ENCODE measurements at places on chromosomes 11 and 22. TPM values are rescaled to one million over a fixed set of nuclear protein-coding genes. Genes with fewer than 3 reads are reported as not detected.

DNA sequence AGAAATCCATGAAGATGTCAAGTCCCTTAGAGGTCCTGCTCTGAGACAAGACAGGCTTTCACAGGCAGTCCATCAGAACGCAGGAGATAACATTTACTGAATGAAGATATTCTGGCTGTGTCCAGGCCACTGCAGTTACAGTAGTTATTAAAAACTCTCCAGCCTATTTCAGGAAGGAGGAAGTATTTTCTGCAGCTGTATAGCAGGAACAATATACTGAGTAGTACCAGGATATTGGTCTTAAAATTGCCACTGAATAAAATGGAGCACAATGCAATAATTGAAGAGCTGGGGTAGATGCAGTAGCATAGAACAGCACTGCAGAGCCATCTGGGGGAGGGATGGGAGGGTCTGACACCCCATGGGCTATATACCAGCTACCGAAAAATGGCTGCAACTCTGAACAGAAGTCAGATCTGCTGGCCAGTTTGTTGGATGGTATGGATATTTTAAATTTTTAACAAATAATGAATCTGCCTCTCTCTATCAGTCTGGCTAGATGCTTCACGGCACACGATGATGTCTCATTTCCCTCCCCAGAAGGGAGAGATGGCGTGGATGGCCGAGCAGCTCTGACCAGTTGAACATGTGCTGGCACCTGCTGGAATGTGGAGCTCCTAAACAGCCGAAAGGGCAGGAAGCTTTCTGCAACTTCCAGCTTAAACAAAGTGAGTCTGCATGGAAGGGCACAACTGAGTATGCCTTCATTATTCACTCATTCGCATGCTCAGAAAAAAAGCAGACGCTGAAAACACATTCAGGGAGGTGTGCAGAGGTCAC, 342.1 kb upstream of the SYN3 start:
- no peak overlapping the region for H3K4me3 ChIP-seq
- no peak for DNase-seq
- no peak overlapping the region for H3K27ac ChIP-seq
- no peaks in the 10 kb centered on the region for H3K27me3 ChIP-seq
- no peaks in the 10 kb centered on the region for H3K4me1 ChIP-seq
- no peaks in the 10 kb centered on the region for H3K36me3 ChIP-seq

- H3K36me3 ChIP-seq: peaks cover 23% of the 10 kb centered on the region
- DNase-seq: no peak
- H3K27me3 ChIP-seq: no peaks in the 10 kb centered on the region
- H3K4me3 ChIP-seq: no peak overlapping the region
- H3K27ac ChIP-seq: no peak overlapping the region
Observed at GRCh38 chr11:75265851-75266531, 25.4 kb downstream of the TPBGL start.

DNA sequence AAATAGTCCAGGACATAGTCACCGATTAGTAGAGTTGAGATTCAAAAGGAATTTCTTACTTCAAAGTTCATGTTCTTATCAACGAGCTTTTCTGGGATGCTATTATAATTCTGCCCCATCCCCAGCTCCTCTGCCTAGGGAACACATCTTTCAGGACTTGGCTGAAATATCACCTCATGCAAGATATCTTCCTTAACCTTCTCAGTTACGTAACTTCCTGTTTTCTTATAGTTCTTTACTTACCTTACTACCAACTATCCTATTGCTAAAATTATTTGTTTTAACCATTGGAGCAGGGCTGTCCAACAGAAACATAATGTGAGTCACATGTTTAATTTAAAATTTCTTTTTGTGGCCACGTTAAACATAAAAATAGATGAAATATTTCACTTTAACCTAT, 2.3 kb downstream of the NARS2 start:
- peaks cover 46% of the 10 kb centered on the region for H3K36me3 ChIP-seq
- no peak overlapping the region for H3K27ac ChIP-seq
- H3K27me3 ChIP-seq: no peaks in the 10 kb centered on the region
- no peak for DNase-seq

DNA sequence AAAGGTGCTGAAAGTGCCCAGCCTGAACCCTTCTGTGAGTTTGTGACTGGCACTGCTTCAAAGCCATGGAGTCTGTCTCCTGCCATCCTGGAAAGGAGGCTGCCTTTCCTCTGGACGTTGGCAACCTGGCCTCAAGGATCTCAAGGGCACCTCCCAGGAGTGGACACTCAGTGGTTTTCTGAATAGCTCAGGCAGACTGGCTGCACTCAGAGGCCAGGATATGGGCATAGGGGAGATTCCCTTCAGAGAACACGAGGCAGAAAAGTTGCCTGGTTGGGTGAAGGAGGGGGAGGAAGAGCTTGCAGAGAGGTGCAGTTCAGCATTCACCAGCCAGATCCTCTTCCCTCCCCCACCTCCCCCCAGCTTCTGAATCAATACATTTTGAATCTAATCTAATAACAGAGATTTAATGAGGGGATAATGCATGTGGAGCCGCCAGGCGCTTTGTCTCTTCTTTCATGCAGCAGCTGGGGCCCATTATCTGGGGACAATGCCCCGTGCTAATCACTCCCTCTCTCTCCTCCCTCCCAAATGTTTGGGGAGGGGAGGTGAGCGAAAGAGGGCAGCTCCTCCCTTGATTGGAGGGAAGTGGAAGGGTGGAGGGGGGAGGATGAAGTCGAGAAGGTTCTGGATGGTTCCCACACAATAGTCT, 17.7 kb downstream of the HTR3A start:
- H3K4me1 ChIP-seq: no peaks in the 10 kb centered on the region
- no peak overlapping the region for H3K4me3 ChIP-seq
- no peak for DNase-seq
- H3K27me3 ChIP-seq: peaks cover 13% of the 10 kb centered on the region
- no peak overlapping the region for H3K27ac ChIP-seq
- no peaks in the 10 kb centered on the region for H3K36me3 ChIP-seq

DNA sequence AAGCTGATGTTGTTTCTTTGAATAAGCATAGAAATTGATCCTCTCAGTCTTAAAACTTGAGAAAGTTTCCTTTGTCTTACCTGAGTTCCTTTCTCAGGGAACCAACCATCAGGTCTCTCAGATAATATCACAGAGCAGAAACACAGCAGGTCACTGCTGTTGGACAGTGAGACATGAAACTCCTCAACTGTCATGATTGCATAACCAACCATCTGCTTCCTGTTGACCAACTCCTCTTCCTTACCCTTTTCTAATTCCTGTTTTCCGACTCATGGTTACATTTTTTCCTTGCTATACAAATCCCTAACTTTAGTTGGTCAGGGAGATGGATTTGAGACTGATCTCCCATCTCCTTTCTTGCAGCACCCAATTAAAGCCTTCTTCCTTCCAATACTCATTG, 845.3 kb downstream of the FAM181B start:
- no peak overlapping the region for H3K27ac ChIP-seq
- no peaks in the 10 kb centered on the region for H3K4me1 ChIP-seq
- DNase-seq: no peak
- no peaks in the 10 kb centered on the region for H3K36me3 ChIP-seq
- H3K4me3 ChIP-seq: no peak overlapping the region

GRCh38 chr11:15780837-15781236, 575.5 kb downstream of the SOX6 start:
- H3K27ac ChIP-seq: no peak overlapping the region
- 0 out of 2 replicates have a peak, but pooled peaks cover 4% of the 10 kb centered on the region for H3K27me3 ChIP-seq
- H3K4me1 ChIP-seq: no peaks in the 10 kb centered on the region
- H3K36me3 ChIP-seq: no peaks in the 10 kb centered on the region
- no peak overlapping the region for H3K4me3 ChIP-seq

- H3K4me1 ChIP-seq: no peaks in the 10 kb centered on the region
- H3K4me3 ChIP-seq: no peak overlapping the region
- DNase-seq: no peak
- no peaks in the 10 kb centered on the region for H3K27me3 ChIP-seq
- H3K27ac ChIP-seq: no peak overlapping the region
- H3K36me3 ChIP-seq: no peaks in the 10 kb centered on the region
Observed at GRCh38 chr11:110857892-110858546, 145.8 kb upstream of the ARHGAP20 start.

DNA sequence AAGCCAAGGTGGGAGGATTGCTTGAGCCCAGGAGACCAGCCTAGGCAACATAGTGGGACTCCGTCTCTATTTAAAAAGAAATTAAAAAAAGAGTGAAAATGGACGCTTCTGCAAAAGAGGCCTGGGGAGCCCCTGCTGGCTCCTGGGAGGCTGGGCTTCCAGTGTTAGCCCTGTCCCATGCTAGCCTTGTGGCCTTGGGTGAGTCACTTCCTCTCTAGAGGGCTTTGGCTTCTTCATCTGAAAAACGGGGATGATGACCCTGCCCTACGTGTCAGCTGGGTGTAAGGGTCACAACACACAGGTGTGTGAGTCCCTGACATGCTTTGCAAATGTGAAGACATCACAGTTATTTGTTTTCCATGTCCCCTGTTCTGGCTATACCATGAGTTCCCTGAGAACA, 32.8 kb downstream of the FAM227A start:
- no peaks in the 10 kb centered on the region for H3K27me3 ChIP-seq
- H3K36me3 ChIP-seq: no peaks in the 10 kb centered on the region
- H3K4me1 ChIP-seq: no peaks in the 10 kb centered on the region
- H3K27ac ChIP-seq: no peak overlapping the region
- H3K4me3 ChIP-seq: no peak overlapping the region

DNA sequence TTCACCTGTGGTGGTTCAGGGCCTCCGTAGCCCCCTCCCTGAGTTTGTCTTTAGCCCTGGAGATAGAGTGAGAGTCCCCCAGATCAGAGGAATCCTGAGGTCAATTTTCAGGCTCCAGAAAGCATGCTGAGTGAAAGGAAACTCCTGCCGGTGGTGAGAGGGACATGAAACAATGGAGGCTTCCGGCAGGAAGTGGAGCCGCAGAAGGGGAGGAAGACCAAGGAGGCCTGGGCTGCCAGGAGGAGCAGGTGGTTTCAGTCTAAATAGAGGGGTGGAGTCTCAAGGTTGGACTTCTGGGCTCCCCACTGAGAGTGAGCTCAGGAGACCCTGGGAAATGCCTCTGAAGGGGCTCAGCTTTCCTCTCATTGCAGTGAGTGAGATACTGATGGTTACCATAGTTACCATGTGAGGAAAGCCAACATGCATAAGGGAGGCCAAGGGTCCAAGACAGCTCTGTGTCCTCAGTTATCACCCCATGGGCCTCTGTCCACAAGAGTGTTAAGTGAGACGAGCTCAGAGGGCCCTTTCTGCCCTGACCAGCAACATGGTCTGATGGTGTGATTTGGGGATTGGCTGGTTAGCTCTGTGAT, 10.7 kb downstream of the SLCO2B1 start:
- no peaks in the 10 kb centered on the region for H3K27me3 ChIP-seq
- no peaks in the 10 kb centered on the region for H3K4me1 ChIP-seq
- no peak overlapping the region for H3K27ac ChIP-seq
- DNase-seq: no peak
- H3K4me3 ChIP-seq: no peak overlapping the region

RRAS2 gene
- 40.7 TPM for total RNA-seq

OR51B4 gene
- total RNA-seq: 48.2 TPM

RASL10A gene
- total RNA-seq: 0.60 TPM
